ENCODE measurements at places on chromosomes 2 and 18.

DNA sequence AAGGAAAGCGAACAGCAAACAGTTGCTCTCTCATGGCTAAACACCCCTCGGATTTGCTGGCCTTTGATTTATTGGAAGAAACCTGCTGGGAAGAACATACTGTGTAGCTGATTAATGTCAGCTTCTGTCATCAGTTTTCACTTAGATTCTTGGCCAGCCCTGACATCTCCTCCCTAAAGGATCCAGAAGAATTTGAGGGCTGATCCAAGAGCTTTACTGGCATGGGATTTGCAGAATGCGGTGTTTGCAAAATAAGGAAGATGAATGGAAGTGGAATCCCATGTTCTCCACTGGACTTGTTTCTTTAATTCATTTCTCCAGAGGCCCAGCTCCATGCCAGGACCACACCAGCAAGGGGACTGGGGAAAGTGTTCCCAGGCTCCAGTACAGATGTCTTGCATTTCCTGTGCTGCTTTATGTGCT, 80.5 kb downstream of the RDH14 start:
- no peak for DNase-seq

DNA sequence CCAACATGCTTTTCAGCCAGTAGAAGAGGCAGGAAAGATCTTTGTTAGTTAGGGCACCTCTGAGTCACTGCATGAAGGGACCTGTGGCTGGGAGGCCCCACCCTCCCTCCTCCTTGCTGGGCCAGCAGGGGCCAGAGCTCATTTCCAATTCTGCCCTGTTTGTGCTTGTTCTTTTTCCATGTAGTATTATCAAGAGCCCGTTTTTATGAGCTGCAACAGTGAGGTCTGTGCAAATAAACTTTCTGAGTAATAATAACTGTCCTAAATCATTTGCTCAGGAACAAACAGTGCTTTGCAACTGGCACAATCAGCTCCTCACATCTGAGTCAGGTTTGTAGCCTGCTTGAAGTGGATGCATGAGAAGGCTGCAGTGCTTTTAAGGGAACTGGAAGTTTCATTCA, 128.0 kb downstream of the ARL4C start:
- DNase-seq = no peak

GRCh38 chr2:160096409-160096808, 34.0 kb upstream of the PLA2R1 start:
- DNase-seq = no peak

GRCh38 chr2:74927621-74928020, 30.8 kb upstream of the POLE4 start:
- DNase-seq = no peak

GRCh38 chr2:181074457-181074856, 94.1 kb downstream of the UBE2E3 start:
- no peak for DNase-seq

DNA sequence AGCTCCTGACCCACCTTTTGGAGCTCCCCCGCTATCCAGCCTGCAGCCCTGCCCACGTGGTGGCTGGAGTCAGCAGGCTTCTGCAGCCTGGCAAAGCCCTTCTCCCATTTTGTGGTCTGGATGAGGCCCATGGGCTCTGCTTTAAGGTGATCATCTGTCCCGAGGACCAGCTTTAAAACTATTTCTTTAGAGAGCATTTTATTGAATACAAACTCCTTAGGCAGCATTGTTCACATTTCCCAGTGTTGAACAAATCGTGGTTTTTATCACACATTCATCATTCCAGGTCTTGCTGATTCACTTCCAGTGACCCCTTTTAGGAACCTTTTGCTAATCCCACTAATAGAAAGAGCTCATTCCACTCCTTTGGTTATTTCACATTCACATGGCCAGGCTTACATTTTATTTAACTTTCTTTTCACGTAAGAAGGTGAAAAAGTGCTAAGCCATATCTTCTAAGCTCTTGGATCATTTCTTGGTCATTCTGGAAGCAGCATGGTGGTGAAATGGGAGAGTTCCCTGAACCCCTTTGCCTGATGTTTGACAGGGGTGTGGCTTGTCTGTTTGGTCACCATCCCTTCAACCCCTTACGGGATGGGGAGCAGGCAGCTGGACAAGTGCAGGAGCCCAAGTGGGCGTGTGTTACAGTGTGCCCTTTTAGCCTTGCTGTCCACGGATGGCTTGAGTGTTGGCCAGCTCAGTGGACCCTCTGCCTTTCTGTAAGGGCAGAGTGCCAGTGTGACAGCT, 80.4 kb upstream of the RAPGEF4 start:
- peak; percentile 32 for DNase-seq

DNA sequence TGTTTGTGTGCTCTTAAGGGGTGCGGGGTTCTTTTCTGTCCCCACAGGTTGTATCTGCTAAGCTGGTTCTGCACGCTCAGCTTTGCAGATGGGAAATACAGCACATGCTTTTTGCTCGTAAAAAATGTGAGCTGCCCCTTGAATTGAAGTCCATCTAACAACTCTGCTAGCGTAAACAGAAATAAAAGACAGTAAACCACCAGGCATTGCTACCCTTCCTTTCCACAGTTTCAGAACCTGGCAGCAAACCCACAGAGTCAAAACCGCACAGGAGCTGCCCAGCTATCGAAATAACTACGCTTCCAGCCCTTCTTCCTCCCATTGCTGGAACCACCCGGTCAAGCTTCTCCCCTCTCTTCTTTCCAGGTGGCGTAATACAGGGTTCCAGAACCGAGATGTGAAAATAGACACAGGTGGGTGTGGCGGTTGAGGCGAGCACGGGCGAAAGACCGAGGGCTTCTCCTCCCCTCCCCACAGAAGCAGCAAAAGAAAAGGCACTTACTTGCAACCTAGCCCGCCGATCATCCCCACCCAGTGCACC, 479 bp downstream of the SCN9A start:
- DNase-seq = no peak

DNA sequence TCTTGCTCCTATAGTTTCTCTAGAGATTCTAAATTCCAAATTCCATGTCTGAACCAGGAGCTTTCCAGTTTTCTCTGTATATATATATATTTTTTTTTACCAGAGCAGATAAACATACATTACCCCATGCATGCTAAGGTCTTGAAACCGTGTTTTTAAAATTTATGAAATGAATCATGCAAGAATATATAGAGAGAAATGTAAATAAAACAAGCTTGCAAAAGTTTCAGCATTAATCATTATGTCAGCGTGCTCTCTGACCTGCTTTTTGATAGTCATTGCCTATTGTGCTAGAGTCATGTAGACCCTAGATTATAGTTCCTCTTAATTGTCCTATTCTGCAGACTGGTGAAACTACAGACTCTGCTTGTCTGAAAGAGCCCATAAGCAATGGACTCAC, 22.6 kb upstream of the TRIM43 start:
- no peak for DNase-seq

GRCh38 chr2:30446602-30447148, 371 bp upstream of the LCLAT1 start:
- no peak for DNase-seq

GRCh38 chr2:199804831-199805230, 46.2 kb downstream of the FTCDNL1 start:
- DNase-seq = no peak

- DNase-seq = no peak
Observed at GRCh38 chr2:26462511-26463243, 15.2 kb downstream of the OTOF start.

DNA sequence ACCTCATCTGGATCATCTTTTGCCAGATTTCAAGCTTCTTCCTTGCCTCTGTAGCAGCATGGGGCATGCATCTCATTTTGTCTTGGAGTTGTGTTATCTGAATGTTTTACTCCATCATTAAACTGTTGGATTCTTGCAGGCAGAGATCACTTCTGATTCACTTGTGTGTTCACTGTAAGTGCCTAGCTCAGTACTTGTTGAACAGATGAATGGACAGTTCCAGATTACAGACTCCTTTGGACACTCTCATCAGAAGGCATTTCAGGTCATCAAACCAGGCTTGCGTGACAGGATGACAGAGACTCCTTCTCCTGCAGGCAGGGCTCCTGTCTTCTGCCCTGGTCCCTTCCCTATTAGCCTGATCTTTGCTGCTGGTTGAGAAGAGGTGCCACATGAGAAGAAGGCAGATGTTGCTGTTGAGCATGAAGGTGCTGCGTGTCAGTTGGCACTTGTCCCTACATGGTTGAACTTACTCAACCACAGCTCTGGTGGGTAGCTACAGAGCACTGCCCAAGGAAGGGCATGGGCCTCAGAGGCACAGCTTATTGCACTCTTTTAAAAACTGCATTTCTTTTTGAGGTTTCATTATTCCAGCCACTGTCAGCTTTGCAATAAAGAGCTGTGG, 58.9 kb downstream of the INPP4A start:
- DNase-seq = no peak

- DNase-seq = no peak
Observed at GRCh38 chr2:200586644-200586975, 796 bp downstream of the AOX1 start.

DNA sequence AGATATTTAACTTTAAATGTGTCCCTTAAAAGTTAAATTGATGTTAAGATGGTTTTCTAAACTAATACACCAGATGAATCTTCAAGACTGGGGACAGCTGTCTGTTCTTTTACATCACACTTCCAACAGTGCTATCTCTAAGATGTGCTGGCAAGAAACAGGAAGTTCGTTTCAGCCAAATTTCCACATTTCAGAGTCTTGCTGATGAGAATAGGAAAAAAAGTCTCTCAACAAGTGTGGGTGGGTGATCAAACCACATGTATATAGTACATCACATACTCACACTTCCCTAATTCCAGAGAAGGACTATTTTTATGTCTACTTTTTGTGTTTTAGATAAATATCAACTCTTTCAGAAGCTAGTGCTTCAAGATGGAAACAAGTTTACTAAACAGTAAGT, 1712.8 kb upstream of the TMEFF2 start:
- no peak for DNase-seq

DNA sequence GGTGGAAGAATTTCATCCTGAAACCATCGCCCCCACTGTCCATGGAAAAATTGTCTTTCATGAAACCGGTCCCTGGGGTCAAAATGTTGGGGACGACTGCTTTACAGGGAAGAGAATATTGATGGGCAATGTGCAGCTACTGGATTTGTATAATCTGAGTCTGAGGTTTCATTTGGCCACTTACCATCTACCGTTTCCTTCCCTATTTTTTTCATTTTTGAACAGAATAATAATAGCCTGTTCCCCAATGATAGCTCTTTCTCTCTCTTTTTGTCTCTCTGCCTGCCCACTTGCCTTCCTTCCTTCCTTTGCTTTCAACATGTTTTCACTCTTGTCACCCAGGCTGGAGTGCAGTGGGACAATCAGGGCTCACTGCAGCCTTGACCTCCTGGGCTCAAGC, 78.3 kb upstream of the TLK1 start:
- no peak for DNase-seq

GRCh38 chr2:238910751-238911351, 63.0 kb downstream of the TWIST2 start:
- DNase-seq = no peak

GRCh38 chr2:209905691-209906090, 96.7 kb upstream of the RPE start:
- DNase-seq = no peak

DNA sequence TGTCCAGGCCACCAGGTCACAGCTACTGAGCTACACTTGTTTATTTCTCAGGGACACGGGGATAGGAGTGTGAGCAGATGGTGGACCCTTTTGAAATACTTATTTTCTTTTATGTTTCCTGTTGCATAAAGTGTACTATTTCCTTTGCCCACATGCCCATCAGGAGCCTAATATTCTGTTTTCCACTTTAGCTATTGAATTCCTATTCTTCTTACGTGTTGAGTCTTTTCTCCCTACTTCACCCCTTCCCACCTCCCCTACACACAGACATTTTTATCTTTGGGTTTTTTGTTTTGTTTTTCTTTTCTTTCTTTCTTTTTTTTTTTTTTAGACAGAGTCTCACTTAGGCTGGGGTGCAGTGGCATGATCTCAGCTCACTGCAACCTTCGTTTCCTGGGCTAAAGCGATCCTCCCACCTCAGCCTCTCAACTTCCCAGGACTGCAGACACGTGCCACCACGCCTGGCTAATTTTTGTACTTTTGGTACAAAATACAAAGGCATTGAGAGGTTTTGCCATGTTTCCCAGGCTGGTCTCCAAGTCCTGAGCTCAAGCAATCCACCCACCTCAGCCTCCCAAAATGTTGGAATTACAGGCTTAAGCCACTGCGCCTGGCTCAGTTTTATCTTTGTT, 5.2 kb upstream of the GPR55 start:
- DNase-seq = no peak

DNA sequence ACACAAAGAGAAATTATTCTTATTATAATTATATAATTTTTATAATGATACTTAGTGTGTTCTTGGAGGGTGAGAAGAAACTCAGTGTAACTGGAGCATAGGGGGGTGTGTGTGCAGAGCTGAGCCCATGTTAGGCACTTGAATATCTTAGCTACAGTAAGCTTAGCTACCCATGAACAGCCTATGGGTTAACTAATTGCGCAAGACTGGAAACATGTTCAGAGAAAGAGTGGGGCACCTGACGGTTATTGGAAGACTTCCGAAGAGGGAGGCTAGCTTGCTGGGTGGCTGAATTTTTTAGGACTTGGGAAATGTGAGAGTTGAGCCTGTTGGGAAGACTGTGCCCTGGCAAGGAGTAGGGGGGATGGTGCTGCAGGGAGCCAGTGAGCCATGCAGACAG, 229.2 kb downstream of the SLC4A3 start:
- DNase-seq = no peak
